Central memory CD4-positive, alpha-beta T cell (primary cell): ENCODE measurements at places on chromosomes 11 and 22.

GRCh38 chr11:1399386-1400316 is 9.9 kb downstream of the BRSK2 start:
- DNase-seq, result no peak

- DNase-seq, result no peak
Observed at GRCh38 chr11:128269466-128269865, 317.9 kb downstream of the ETS1 start.

DNA sequence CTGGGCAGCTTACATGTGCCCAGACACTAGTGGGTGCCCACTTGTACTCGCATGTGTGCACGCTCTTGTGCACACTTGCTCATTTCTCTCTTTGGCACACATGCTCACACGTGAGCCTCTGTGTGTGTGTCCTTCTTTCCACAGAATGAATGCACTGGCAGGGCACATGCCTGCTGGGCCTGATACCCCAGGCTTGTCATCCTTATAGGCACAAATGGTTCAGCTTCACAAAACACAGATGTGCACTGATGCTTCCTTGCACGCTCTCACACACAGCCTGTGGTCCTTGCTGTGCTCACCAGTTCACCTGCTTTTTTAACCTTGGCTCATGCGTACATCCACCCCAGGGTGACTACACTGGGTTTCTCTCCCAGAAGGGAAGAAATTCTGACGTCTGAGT is 174.8 kb downstream of the BUD13 start:
- no peak for DNase-seq

GRCh38 chr22:28405588-28405987 is 274.1 kb downstream of the TTC28 start:
- DNase-seq, result no peak

DNA sequence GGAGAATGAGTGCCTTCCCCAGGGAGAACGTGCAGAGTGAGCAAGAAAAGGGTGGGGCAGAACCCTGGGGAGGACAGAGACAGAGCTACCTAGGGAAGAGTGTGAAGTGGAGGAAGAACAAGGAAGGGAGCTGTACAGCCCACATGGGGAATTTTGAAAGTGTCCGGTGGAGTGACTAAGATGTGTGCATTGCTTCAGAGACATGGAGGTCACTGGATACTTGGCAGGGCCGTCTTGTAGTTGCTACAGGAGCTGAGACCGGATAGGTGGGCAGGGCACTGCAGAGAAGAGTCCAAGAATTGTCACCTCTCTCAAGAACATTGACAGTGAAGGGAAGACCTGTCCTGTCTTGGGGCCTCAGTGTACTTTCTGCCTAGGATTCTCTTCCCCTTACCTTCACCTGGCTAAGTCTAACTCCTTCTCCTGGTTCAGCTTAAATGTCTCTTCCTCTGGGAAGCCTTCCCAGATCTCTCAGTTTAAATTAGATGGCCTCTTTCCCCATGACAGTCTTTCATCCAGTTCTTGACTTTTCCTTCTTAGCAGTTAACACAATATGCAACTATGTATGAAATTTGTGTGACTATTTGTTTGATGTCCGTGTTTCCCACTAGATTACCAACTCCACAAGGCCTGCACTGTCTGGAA is 9.2 kb upstream of the P2RY6 start:
- no peak for DNase-seq

GRCh38 chr11:11444804-11445131 is 91.7 kb upstream of the CSNK2A3 start:
- no peak for DNase-seq

- DNase-seq, result peak; percentile 92
Observed at GRCh38 chr11:61041755-61042518, 60.4 kb upstream of the CD5 start.

DNA sequence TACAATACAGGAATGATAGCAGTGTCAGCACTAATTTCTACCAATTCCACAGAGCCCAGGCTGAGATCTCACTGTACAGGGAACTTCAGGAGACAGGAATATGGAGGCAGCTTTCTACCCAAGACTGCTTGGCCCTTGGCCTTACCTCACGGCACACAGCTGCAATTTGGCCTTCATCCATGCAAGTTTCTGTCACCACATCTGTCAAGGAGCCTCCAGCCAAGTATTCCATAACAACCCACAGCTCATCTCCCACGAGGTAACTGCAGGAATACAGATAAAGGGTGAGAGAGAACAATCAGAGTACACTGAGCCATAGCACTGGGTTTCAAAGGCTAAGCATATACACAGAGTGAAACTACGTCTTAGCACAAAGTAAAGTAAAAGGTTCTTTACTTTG is 39.0 kb upstream of the GDPD4 start:
- DNase-seq, result no peak

- DNase-seq, result no peak
Observed at GRCh38 chr11:112625814-112626213, 335.4 kb upstream of the NCAM1 start.

GRCh38 chr22:39098026-39098425 is 982 bp downstream of the APOBEC3H start:
- DNase-seq, result no peak

- DNase-seq, result no peak
Observed at GRCh38 chr22:48884786-48885185, 942.9 kb downstream of the BRD1 start.

DNA sequence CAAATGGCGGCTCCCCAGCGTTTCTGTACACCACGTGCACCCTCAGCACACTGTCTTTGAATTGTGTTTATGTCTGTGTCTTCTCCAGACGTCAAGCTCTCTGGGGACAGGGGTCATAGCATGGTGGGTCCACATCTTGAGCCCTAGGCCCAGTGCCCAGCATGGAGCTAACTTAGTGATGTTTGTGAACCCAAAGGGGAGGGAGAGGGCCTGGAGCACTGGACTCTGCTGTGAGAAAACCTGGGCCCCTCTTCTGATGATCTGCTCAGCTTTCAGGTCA is 4.3 kb downstream of the MRGPRG start:
- DNase-seq, result no peak

- DNase-seq, result no peak
Observed at GRCh38 chr22:25203082-25203481, 3.4 kb downstream of the CRYBB3 start.

DNA sequence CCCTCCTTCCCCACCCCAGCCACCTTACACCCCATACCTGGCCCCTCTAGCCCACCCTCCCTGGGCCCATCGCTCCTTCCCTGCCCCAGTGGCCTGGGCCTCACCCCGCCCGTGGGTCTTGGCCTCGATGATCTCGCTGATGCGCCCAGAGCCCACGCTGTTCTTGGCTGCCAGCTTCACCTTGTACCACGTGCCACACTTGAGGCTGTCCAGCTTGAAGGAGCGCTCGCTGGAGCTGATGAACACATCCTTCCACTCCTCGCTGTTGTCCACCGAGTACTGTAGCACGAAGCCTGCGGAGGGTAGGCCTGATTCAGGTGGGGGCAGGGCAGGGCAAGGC is 110.1 kb downstream of the CEP164 start:
- no peak for DNase-seq

DNA sequence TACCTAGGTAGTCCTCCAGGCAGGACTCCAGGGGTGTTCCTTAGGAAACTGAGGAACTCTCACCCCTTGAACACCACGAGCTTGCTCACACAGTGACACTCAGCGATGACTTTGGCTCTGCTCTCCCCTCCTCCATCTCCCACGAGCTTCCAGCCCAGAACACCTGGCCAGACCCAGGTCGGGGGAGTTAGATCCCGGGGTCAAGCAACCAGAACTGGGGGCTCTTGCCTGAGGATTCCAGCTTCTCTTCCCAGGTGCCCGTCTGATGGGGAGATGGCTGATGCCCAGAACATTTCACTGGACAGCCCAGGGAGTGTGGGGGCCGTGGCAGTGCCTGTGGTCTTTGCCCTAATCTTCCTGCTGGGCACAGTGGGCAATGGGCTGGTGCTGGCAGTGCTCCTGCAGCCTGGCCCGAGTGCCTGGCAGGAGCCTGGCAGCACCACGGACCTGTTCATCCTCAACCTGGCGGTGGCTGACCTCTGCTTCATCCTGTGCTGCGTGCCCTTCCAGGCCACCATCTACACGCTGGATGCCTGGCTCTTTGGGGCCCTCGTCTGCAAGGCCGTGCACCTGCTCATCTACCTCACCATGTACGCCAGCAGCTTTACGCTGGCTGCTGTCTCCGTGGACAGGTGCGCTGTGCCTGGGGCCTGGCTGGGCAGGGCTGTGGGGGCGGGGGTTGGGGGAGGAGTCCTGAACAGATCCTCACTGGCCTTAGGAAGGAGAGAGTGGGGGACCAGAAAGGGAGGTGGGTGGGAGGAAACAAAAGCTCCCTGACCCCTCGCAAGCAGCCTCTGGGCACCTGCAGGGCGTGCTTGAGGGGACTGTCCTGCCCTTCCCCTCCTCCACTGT is at the start of gene GALR3:
TSS of gene GALR3 (plus strand) at position 249 of the 852 bp plus-strand sequence. CDS start at position 274, 25 bp downstream.
- DNase-seq, result no peak

DNA sequence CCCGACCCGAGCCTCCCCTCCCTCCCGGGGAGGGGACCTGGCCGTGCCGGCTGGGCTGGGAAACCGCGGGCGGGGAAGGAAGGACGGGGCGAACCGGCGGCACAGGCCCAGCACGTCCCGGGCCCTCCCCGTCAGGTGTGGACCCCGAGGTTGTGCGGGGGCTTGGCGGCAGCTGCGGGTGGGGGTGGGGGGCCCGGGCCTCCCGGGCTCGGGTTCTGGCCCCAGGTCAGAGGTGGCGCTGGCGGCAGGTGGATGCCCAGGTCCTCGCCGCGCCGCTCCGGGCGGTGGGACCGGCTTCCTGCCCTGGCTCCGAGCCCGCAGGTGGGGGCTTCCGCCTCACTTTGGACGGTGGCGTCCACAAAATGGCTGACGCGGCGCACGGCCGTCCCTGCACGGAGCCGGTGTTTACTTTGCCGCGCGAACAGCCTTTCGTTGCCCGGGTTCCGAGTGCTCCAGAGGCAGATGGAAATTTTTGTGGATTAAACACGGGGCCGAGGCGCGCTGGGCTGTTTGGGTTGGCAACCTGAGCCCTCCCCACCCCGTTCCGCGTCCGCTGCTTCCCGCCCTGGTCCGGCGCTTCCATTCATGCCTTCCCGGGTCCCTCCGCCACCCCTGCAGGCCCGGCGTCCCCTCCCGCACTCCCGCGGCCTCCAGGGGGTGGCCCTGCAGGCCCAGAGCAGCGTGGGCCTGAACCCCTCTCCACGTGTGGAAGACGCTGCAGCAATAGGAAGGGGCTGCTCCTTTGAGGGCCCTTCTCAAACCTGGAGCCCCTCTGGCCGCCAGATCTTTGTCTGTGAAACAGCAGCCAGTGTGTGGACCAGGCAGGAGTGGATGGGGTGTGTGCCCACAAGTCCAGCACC is 92.0 kb upstream of the KCNQ1OT1 start:
- DNase-seq, result no peak
